NCI-H524 (cell line): ENCODE measurements at places on chromosomes 12 and 14.

DNA sequence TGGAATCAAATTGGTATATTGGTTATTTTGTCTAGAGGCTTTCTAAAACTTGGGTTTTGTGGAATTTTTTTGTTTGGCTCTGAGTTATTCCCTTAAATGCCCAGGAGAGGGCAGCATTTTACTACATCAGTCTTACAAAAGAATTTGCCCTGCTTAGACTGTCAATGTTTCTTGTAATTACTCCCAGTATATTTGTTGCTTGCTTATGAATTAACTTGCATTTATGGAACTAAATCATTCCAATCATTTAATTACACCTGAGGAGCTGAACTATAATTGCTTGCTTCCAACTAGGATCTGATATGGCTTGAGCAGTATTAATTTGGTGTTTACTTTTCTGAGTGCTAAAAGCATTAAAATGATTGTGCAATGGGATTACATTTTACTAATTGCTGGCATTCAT is 48.7 kb downstream of the MIPOL1 start:
- peak; percentile 17 for DNase-seq

DNA sequence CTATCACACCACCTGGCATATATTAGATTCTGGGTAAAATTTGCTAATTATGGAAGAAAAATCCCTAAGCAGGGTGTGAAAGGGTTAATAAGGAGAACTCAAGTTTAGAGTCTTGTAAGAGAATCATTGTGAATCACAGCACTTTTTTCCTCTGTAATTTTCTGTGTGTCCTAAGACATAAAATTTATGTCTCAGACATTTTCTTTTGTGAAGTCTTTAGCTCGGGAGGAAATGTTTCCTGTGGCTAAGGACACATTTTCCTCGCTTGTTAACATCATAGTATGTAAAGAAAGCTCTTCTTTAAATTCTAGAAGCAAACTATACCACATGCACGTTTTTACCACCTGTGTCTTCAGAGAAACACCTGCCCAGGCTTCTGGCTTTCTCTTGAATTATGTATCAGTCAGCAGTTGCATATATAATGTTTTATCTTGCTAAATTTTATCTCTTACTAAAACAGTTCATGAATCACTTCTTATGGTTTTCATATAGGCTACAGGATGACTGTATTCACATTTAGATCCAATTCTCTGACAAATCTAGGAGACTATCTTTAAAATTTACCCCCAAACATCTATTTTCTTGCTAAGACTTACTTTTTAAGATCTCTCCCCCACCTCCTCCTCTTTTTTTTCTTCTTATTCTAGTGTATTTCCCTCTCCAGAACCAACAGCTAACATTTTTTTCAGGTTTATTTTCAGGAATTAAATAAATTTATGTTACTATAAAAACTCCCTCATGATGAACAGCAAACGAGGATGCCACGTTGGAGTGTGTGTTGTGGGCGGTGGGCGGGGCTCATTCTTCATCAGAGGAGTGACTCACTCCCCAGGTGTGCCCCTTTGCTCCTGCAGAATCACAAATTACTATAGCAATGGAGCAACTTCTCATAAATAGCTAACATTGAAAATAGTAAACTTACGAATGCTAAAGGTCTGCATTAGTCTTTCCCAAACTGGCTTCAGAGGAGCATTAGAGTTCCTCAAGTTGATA is 11.6 kb upstream of the CSRP2 start:
- DNase-seq: no peak

DNA sequence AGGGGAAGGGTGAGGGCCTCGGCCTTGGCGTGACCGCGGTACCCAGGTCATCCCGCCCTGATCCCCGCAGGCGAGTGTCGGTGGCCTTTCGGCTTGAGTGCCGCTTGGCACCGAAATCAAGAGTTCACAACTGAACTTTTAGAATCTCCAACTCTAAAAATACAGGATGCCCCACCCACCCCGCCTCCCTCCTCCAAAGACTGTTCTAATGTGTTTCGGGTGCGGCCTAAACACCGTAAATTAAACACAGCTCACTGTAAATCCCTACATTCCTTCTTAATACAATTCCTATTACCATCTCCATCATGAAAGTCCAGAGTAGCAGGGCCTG is 11.4 kb downstream of the SCNN1A start:
- DNase-seq: no peak

DNA sequence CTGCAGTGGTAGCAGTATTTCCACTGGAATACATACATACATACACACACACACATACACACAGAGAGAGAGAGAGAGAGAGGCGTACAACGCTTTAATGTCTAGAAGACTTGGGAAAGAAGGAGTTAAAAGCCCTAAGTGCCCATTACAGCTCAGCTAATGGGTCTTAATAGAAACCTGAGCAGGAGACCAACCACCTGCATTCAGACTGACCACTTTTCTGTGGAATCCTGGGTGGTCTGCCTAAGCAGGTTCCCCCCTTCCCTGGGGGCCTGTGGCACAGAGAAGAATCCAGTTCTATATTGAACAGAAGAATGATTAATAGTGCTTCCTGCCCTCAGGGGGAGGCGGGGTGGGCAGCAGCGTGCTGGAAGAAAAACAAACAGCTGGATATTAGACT is 312.4 kb upstream of the PRKD1 start:
- DNase-seq: no peak

- DNase-seq: no peak
Observed at GRCh38 chr12:92078167-92079053, 67.2 kb downstream of the BTG1 start.
